Activated CD8-positive, alpha-beta memory T cell treated with anti-CD3 and anti-CD28 coated beads, Interleukin-2, amount 50 U/mL, for 48 hours (primary cell): ENCODE measurements at places on chromosomes 11 and 22.
A peak's percentile ranks its signal among the peaks of the same experiment; 100 is the strongest.

DNA sequence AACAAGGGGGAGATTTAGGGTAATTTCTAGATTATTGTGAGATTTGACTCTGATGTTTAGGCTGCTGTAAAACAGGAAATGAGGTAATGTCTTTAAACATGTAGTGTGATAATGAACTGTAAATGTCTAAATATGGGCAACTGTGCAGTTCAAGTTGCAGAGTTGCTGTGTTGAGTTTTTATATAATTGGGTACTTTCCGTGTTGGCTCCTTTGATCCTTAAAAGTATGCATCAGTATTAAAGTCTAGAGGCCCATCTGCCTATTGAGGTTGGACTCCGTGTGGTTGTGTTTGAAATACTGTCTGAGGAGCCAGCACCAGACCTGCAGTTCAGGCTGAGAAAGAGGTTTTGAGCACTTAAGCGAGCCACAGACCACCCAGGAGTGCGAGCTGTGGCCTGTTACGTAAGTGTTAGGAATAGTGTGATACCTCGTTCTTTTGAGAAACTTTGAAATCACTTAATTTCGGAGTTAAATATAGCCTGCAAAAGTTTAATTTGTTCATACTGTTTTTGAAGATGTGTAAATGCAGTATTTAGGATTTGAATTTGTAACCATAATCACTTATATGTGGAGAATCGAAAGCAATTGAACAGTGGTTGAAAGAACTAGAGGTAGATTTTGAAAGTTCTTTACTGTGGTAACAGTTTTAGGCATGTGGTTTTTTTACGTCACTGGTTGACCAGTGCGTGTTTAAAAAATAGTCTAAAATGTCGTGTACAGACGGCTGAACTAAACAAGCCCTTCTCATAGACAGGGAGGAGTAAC lies 9.0 kb downstream of the FAM118A start:
- DNase-seq, result peak; percentile 64

- peak; percentile 94 for DNase-seq
Observed at GRCh38 chr22:30356449-30357235, at the start of the genes CCDC157 and SF3A1. Gene CCDC157 (plus strand): TSS chr22:30357007. CDS start chr22:30366001, 8,994 bp downstream. Gene SF3A1 (minus strand): TSS chr22:30356894. CDS start chr22:30356792, 102 bp downstream.

DNA sequence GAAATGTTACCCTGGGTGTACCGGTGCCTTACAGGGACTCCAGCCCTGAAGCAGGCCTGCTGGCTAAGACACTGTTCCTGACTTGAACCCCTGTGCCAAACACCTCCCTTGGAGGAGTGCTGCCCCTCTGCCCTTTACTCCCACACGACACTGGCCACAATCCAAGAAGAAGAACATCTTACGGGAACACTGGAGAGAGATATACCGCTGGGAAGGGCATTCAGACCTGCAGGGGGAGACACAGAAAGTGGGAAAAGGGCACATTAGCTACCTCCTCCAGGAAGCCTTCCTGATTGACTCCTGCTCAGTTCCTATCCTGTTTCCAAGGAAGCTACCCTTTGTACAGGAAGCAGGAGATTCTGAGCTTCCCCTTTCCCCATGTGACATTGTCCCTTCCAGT lies 18.7 kb downstream of the TMPRSS13 start:
- peak; percentile 32 for DNase-seq

DNA sequence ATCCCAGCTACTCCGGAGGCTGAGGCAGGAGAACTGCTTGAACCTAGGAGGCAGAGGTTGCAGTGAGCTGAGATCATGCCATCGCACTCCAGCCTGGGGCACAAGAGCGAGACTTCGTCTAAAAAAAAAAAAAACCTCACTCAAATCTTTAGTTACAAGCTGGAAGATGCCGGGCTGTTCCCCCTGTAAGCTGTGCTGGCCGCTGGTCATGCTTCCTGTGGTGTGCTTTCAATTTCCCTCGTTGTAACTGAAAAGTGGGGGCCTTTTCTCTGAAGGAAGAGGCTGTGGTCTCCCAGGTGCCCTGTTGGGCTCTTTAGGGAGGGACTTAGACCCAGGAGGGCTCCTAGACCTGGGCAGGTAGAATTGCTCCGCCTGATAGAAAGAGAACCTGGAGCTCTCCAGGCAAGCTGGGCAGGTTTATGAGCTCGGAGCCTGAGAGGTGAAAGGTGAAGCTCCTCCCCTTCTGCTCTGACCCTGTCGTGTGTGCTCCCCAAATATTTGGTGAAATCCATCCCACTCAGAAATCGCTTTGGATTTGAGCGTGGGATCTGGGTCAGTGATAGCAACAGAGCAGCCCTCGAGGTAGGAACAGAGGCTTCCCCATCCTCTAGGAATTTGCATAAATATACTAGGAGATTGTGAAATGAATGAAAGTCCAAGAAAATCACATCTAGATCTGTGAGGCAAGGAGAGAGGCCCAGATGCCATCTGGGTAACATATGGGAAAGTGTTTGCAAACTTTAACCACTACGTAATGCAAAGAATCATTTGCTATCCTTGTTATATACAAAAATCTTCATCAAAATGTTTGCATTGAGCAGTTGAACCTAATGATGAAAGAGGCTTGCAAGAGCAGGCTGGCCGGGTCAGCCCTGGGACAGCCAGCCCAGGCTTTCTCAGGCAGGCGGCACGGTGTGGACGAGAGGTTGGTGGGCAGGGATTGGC lies 154.3 kb downstream of the FBXO7 start:
- no peak for DNase-seq

GRCh38 chr11:62876712-62877111 lies 4.0 kb upstream of the SLC3A2 start:
- no peak for DNase-seq

GRCh38 chr11:8066036-8066910 lies 14.7 kb upstream of the TUB start:
- peak; percentile 37 for DNase-seq

DNA sequence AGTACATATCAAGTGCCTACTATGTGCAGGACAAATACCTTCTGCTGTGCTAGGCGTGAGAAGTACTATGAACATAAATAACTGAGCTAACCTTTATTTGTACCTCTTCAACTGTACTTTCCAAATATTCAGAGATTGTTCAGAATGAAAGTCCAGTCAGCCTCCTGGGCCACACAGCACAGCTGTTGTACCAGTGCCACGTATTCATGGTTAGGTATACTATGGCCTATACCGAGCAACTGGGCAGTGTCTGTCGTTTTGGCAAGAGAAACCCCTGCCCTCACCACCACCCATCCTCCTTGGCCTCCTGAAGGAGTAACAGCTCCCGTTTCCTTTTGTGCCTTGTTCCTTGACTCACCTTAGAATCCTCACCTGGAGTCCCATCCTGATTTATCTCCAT lies 53.0 kb downstream of the RASSF10 start:
- DNase-seq, result no peak

DNA sequence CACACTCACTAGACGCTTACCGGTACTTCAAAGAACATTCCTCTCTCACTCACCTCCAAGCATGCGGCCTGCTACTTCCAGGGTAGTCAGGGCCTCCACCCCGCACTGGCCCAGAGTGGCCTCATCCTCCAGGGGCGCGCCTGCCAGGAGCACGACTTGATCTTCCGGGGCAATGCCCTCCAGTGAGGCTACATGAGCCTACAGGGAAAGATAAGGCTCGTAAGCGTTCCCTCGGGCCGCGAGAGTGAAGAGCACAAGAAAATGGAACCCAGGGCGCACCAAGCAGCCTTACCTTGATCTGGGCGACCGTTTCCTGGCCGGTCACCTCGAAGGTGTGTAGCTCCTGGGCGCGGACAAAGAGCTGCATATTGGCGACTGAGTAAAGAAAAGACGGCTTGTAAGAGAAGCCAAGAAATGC lies 478 bp downstream of the FAU start:
- DNase-seq, result no peak
